ENCODE measurements at places on chromosomes 12 and 14. TPM values are rescaled to one million over a fixed set of nuclear protein-coding genes. Genes with fewer than 3 reads are reported as not detected.

GRCh38 chr12:58593557-58594304 is 326.6 kb downstream of the LRIG3 start:
- no peak for DNase-seq

DNA sequence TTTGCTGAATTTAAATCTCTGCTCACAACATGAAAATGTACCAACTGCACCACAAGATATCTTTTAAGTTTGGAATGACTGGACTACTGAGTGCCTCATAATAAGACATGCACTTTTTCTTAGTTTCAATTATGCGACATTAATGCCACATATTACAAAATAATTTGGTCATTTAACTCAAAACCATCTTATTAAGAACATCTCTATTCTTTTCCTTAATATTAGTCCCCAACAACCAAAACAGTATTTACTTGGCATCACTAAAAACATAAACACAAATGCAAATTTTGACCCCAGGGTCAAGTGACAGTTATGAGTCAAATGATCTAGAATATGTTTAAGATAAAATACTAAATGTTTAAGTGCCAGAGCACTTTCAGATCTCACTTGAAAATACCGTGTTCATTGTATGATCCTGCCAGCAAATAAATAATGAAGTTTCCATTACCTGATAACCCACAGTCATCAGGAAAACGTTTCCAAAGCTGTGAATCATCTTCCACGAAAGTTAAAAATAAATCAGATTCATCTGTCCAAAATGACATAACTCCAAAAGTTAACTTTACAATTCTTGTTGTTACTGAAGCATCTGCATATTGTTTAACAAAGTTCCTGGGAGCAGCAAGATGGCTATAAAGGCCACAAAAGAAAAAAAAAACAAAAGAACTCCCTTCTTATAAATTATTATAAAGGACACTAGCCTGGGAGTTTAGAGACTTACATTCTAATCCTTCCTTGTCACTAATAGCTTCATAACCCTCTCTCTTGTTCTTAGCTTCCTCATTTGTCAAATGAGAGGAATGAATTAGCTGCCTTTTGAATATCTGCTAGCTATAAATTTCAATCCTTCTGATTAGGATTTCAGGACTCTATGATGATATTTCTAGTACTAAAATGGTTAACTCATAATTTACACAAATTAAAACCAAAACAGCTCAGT is 30.5 kb upstream of the AP4S1 start:
- DNase-seq: no peak

DNA sequence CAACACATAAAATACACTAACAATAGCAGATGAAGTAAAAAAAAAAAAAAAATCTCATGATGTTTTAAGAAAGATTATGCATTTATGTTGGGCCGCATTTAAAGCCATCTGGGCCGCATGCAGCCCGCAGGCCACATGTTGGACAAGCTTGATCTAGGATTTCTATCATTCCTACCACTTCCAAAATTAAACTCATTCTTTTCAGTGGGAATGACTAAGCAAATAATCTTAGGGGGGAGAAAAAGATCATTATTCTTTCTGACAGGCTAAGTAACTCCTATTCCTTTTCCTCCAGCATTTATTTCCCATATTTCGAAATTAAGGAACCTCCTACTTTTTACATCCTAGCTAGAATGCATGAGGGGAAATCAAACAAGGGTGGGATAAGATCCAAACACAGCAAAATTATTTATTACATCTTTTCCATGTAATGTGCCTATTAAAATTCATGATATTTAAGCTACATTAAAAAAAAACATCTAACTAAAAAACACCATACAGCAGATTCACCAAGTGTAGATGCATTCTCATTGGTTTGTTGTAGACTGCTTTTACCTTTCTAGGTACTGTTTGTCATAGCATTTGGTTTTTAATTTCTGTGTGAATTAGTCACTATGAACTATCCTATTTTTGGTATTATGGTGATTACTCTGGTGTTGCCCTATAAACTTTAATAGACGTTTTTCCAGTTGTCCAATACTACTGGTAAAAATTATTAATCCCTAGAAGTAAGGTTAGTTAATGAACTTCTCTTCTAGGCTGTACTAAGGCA is 76.1 kb downstream of the RASSF8 start:
- no peak for DNase-seq

- no peak for DNase-seq
Measured at GRCh38 chr14:39005044-39005880, 97.8 kb downstream of the SEC23A start.

Gene MYO1H
- not detected for total RNA-seq

Gene MANSC1
- 15.2 TPM for total RNA-seq

Gene KRT6C
- not detected for total RNA-seq

Gene MTERF2
- total RNA-seq: 15.9 TPM

All from upper lobe of left lung (tissue), 6 donors.